ENCODE measurements at places on chromosomes 12 and 14. TPM values are rescaled to one million over a fixed set of nuclear protein-coding genes. Genes with fewer than 3 reads are reported as not detected.

Gene TMEM120B
- 8.3 TPM for total RNA-seq

DNA sequence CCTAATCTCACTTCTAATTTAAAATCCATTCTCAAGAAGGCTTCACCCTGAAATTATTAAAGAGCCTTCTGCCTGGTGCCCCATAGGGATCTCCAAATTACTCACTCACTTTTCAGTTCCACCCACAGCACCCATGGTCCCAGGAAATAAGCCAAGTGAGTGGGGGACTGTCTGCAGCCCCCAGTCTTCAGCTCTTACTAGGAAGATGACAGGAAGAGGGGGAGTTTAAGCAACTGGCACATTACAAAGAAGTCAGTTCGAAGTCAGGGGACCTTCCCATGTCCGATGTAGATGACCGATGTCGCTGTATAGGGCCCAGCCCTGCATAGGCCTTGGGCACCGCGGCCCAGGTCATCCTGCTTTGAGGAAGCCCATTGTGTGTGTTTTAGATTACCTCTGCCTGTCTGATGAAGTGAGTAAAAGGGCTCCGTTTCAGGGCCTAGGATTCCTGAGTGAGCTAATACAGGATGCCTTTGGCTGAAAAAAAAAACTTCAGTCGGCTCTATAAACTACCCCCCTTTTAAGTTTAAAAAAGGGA, 1.9 kb downstream of the ACTN1 start:
- H3K4me3 ChIP-seq, result peak overlapping the region; percentile 96
- peak overlapping the region; percentile 84 for H3K27ac ChIP-seq
- peaks cover 70% of the 10 kb centered on the region for H3K4me1 ChIP-seq

DNA sequence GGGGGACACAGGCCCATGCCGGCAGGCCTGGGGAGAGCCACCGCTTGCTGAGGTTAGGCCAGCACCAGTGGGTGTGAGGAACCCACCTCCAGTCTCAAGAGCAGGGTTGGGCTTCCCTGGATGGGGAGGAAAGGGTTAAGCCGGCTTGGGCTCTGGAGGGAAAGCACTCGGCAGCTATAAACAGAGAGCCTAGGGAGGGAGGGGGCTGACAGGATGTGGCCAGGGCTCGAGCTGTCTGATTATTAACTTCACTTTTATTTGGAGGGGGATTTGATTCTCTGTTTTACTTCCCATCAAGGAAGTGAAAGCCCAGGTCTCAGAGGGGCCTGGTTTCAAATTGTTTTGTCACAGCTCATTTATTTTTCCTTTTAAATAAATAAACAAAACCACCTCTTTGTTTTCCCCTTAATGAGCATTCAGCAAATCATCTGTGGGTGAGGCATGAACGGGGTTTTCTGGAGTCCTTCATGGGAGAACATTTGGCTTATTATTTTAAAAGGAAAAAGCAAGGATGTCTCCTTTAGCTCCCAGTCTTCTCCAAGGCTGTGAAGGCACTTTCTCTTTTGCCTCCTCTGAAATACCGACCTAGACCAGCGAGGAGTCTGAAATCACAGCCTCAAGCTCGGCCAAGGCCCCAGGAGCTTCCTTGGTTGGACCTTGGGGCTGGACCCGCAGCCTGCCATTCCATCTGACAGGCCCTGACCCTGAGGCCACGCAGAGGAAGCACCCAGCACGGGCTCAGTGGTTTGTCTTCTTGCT, 21.9 kb upstream of the ZFP36L1 start:
- H3K36me3 ChIP-seq, result no peaks in the 10 kb centered on the region
- peaks cover 26% of the 10 kb centered on the region for H3K4me1 ChIP-seq
- H3K27me3 ChIP-seq, result no peaks in the 10 kb centered on the region
- H3K27ac ChIP-seq, result peak overlapping the region; percentile 88
- peak overlapping the region; percentile 44 for H3K4me3 ChIP-seq
- DNase-seq, result peak; percentile 91

DNA sequence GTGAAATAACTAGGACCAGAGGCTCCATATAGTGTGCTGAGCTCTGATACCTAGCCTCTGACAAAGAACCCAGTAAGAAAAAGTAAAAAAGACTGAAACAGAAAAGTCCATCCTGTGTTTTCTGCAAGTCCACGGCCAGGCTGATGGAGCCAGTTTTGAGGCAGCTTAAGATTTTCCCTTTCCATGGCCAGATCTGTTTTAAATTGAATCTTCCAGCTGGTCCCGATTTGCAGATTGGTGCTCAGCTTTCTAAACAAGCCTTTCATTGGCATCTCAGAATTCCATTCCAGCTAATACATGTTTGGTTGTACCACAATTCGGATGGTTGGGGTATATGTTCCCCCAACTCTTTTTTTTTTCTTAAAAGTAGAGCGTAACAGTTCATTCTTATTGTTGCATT, 152.0 kb downstream of the DACT1 start:
- H3K36me3 ChIP-seq, result no peaks in the 10 kb centered on the region
- no peak overlapping the region for H3K4me3 ChIP-seq
- DNase-seq, result no peak
- H3K4me1 ChIP-seq, result no peaks in the 10 kb centered on the region
- no peak overlapping the region for H3K27ac ChIP-seq

GRCh38 chr14:72332046-72332445, 399.8 kb downstream of the RGS6 start:
- H3K4me1 ChIP-seq, result no peaks in the 10 kb centered on the region
- H3K4me3 ChIP-seq, result no peak overlapping the region
